Fibroblast of skin of left quadriceps (primary cell): ENCODE measurements at places on chromosomes 7 and 10.

- DNase-seq, result peak; percentile 24
Measured at GRCh38 chr10:33382921-33383713, 48.6 kb upstream of the NRP1 start.

DNA sequence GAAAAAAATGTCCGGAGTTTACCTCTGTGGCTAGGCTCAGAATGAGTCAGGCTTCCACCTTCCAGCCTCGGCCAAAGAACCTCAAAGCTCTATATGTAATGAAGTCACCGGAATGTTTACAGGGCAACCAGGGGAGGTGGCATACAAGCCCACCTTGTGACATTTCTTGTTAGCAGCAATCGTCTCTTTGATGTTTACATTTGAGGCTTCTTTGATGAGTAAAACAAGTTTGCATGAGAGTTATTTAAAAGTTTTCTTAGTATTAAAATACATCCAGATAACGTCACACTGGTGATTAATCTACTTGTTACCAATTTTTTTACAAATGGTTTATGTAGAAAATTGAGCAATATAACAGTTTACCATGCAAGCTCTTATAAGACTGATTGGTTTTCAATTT lies 133.1 kb upstream of the ADAM12 start:
- no peak for DNase-seq

DNA sequence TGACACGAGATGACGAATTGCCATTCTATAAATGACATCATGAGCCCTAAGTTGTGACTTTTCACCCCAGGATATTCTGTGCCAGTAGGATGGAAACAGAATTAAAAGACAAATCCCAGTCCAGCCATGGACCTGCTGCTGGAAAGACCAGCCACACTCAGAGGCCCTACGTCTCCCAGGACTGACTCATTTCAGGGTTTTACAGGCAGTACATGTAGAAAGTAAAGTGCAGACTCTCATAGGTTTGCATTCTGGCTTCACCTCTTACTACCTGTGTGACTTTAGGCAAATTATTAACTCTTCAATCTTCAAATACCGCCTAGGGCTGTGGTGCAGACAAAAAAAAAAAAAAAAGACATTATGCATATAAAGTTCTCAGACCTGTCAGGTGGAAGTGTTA lies 188.8 kb downstream of the NEBL start:
- no peak for DNase-seq

DNA sequence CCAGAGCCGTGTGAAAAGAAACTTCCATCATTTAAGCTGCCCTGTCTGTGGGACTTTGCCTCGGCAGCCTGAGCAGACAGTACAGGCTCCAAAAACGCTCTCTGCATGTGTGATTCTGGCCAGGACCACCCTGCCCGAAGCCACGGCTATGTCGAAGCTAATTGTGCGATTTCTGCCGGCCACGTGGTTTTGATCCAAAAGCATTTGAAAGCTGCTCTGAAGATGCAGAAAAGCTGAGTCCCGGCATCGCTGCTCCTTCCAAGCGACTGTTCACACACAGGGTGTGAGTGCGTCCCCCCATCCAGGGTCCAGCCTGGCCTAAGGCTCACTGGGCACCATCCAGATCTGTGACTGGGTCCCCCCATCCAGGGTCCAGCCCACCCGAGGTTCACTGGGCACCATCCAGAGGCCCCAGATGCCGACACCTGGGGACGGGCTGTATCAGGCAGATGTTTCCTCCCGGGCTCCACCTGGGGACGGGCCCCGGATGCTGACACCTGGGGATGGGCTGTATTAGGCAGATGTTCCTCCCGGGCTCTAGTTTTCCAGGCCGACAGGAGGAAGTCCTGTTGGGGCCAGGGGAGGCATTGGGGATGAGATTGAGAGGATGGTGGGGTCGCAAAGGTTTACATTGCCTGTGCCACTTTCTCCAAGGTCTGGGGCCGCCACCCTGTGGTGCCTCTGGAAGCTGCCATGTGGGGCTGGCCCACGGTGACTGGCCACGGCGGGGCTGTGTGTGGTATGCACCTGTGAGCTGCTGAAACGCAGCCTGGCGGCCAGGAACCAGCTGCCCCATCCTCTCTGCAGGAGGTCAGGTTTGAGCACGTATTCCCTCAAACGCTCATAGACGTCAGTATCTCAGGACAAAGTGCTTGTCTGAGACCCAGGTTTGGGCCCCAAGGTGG lies 527.4 kb downstream of the DNAJB6 start:
- DNase-seq, result no peak

GRCh38 chr10:77911535-77912123 lies 14.9 kb downstream of the DLG5 start:
- DNase-seq, result no peak
